ENCODE measurements at places on chromosomes 3 and 15. TPM values are rescaled to one million over a fixed set of nuclear protein-coding genes. Genes with fewer than 3 reads are reported as not detected.
A peak's percentile ranks its signal among the peaks of the same experiment; 100 is the strongest.

The FANCD2OS gene
- not detected for total RNA-seq

The RBMS3 gene
- total RNA-seq = 0.89 TPM

The CDHR4 gene
- not detected for total RNA-seq

DNA sequence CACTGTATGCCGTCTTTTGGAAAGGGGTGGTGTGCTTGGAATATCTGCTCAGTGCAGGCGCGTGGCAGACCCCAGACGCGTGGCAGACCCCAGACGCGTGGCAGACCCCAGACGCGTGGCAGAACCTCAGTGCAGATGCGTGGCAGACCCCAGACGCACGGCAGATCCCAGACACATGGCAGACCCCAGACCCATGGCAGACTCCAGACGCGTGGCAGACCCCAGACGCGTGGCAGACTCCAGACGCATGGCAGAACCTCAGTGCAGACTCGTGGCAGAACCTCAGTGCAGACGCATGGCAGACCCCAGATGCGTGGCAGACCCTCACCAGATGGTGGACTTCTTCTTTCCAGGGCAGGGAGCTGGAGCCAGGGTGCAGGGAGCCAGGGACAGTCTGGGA lies 637 bp upstream of the MUC4 start:
- no peaks in the 10 kb centered on the region for H3K4me1 ChIP-seq
- no peaks in the 10 kb centered on the region for H3K36me3 ChIP-seq
- no peaks in the 10 kb centered on the region for H3K27me3 ChIP-seq
- H3K27ac ChIP-seq = no peak overlapping the region

- H3K4me3 ChIP-seq = no peak overlapping the region
- no peak overlapping the region for H3K27ac ChIP-seq
- DNase-seq = no peak
Measured at GRCh38 chr3:53989946-53990345, 98.3 kb upstream of the SELENOK start.

DNA sequence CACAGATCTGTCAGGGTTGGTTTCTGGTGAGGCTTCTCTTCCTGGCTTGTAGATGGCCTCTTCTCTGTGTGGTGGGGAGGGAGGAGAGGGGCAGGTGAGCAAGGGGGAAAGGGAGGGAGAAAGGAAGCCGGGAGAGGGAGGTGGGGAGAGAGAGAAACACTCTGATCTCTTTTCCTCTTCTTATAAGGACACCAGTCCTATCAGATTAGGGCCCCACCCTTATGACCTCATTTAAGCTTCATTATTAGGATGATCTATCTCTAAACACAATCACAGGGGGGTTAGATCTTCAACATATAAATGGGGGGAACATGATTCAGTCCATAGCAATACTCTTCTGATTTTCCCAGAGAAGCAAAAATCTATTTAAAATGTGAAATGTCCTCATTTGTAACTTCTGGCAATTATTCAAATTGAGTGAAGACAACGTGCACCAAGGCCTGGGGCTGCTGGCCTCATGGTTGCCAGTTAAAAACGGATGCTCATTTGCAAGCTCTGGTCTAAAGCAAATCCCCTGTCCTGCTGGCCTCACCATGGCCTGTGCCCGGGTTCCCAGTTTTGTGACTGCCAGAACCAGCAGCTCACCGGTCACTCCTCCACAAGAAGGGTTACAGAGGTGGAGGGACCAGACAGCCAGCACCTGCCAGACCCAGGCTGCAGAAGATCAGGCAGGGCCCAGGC lies 8.3 kb downstream of the POMGNT2 start:
- DNase-seq = no peak
- H3K27ac ChIP-seq = no peak overlapping the region
- no peak overlapping the region for H3K4me3 ChIP-seq
- H3K36me3 ChIP-seq = no peaks in the 10 kb centered on the region
- H3K4me1 ChIP-seq = no peaks in the 10 kb centered on the region
- H3K27me3 ChIP-seq = no peaks in the 10 kb centered on the region

DNA sequence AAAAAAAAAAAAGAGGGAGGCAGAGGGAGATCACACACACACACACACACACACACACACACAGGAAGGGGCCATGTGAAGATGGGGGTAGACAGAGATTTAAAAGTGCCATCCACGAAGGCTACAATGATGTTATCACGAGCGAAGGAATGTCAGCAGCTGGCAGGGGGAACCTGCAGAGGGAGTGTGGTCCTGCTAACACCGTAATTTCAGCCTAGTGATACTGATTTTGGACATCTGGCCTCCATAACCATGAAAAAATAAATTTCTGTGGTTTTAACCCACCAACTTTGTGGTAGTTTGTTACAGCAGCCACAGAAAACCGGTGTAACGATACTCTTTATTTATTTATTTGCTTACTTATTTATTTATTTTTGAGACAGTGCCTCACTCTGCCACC lies 76.0 kb downstream of the TMCO5A start:
- no peaks in the 10 kb centered on the region for H3K4me1 ChIP-seq
- H3K27ac ChIP-seq = no peak overlapping the region
- H3K4me3 ChIP-seq = no peak overlapping the region
- no peak for DNase-seq

DNA sequence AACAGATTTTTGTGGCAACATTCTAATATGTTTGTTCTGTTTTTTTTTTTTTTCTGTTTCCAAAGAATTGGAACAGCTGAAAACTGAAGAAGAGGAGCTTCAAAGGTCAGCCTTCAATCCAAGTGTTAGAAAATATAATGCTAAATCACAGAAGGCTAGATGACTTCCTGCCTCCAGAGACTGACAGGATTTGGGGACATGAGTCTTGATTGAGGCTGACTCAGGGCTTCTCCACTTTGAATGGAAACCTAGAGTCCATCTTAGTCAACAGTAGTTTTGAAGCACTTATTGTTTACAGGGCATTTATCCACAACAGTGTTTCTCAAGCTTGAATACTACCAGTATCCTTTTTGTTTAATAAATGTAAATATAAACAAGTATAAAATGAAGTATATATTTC lies 44.5 kb upstream of the RAD51 start:
- DNase-seq = no peak
- H3K4me3 ChIP-seq = no peak overlapping the region
- H3K4me1 ChIP-seq = no peaks in the 10 kb centered on the region
- no peak overlapping the region for H3K27ac ChIP-seq
- H3K36me3 ChIP-seq = no peaks in the 10 kb centered on the region

GRCh38 chr15:71506946-71507345 lies 303.4 kb upstream of the NR2E3 start:
- no peaks in the 10 kb centered on the region for H3K27me3 ChIP-seq
- no peaks in the 10 kb centered on the region for H3K36me3 ChIP-seq
- no peak overlapping the region for H3K4me3 ChIP-seq
- H3K27ac ChIP-seq = no peak overlapping the region

- no peaks in the 10 kb centered on the region for H3K4me1 ChIP-seq
- H3K27me3 ChIP-seq = no peaks in the 10 kb centered on the region
- no peak overlapping the region for H3K4me3 ChIP-seq
- no peak overlapping the region for H3K27ac ChIP-seq
- DNase-seq = no peak
Measured at GRCh38 chr15:43922021-43922420, 95.2 kb downstream of the WDR76 start.

GRCh38 chr3:169992781-169993180 lies 26.2 kb downstream of the SEC62 start:
- H3K4me3 ChIP-seq = no peak overlapping the region
- H3K4me1 ChIP-seq = no peaks in the 10 kb centered on the region
- no peaks in the 10 kb centered on the region for H3K27me3 ChIP-seq
- no peak overlapping the region for H3K27ac ChIP-seq

GRCh38 chr3:53274938-53275605 lies 19.2 kb upstream of the TKT start:
- no peaks in the 10 kb centered on the region for H3K27me3 ChIP-seq
- H3K36me3 ChIP-seq = no peaks in the 10 kb centered on the region

DNA sequence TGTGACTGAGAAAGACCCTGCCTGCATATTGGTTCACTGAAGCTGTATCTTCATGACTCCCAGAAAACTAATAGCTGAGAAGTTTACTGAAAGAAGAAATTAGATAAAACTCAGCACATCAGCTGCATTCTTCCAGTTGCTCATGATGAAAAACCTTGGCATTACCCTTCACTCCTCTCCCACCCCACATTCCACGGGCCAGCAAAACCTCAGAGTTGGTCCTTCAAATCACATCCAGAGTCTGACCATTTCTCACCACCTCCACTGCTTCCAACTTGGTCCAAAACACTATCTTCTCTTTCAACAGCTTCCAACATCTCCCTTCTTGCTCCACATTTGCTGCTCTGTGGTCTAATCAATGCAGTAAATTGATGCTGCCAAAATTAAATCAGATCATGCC lies 97.1 kb downstream of the CD47 start:
- no peaks in the 10 kb centered on the region for H3K27me3 ChIP-seq
- no peak for DNase-seq
- no peaks in the 10 kb centered on the region for H3K4me1 ChIP-seq
- H3K36me3 ChIP-seq = no peaks in the 10 kb centered on the region
- no peak overlapping the region for H3K27ac ChIP-seq

DNA sequence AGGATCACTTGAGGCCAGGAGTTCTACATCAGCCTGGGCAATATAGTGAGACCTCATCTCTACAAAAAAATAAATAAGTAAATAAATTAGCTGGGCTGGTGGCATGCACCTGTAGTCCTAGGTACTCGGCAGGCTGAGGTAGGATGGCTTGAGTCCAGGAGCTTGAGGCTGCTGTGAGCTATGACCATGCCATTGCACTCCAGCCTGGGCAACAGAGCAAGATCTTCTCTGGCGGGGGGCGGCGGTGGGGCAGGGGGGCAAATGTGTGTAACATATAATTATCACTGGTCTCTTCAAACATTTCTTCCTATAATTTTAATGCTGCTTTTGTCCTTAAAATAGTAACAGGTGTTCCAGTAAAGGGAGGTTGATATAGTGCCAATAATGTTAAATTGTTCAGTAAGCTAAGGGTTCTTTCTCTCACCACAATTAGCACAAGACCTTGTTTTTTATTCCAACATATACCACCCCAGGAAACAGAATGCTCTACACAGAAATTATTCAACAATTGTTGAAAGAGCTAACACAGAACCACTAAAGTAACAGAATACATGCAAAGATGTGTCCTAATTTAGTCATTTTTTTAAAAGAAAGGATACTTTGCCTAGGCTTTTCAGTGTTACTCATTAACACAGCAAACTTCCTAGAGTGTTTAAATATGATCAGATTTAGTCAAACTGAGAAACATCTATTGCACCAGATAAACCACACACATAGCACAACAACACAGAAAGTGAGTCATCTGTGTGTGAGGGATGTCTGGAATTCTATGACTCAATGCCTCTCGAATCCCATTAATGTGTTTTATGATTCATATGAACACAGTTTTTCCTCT lies 29.1 kb downstream of the ANKRD28 start:
- no peak for DNase-seq
- no peak overlapping the region for H3K4me3 ChIP-seq
- H3K36me3 ChIP-seq = no peaks in the 10 kb centered on the region

- no peaks in the 10 kb centered on the region for H3K36me3 ChIP-seq
- H3K4me3 ChIP-seq = peak overlapping the region; percentile 91
- DNase-seq = peak; percentile 26
- no peaks in the 10 kb centered on the region for H3K27me3 ChIP-seq
- H3K27ac ChIP-seq = peak overlapping the region; percentile 80
- peaks cover 48% of the 10 kb centered on the region for H3K4me1 ChIP-seq
Measured at GRCh38 chr3:63967675-63968611, 55.4 kb downstream of the PSMD6 start.

DNA sequence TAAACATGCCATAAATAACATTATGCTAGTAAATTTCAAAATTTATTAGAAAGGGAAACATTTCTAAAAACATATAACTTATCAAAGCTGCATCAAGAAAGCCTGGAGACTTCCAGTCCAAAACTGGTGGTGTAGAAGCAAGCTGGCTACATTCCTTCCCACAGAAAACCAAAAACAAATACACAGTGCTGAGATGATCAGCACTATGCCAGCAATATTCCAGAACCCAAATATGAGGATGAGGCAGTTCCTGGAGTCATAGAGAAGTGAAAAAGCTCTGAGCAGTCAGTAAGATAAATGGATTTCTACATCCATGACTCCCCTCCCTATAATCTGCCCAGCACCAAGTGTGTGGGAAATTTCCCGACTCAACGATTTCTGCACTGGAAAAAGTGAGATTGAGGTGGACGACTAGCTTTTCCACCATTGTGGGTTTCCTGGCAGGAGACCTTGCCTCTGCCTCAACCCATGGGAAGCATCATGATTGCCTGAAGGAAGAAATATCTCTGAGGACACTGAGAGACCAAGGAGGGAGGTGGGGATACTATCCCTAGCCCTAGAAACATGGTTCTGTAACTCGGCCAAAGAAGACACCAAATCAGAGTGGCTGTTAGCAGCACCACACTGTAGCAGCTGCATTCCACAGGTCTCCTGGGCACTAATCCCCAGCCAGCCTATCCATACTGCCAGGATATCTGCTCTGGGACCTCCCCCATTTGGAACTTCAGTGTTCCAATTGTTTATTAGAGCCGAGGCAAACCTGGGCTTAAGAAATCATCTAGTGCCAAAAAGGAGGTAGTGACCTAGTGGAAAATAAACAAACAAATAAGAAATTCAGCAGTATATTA lies 11.8 kb upstream of the CLN6 start:
- H3K27ac ChIP-seq = no peak overlapping the region
- no peaks in the 10 kb centered on the region for H3K4me1 ChIP-seq
- H3K36me3 ChIP-seq = no peaks in the 10 kb centered on the region
- H3K4me3 ChIP-seq = no peak overlapping the region

DNA sequence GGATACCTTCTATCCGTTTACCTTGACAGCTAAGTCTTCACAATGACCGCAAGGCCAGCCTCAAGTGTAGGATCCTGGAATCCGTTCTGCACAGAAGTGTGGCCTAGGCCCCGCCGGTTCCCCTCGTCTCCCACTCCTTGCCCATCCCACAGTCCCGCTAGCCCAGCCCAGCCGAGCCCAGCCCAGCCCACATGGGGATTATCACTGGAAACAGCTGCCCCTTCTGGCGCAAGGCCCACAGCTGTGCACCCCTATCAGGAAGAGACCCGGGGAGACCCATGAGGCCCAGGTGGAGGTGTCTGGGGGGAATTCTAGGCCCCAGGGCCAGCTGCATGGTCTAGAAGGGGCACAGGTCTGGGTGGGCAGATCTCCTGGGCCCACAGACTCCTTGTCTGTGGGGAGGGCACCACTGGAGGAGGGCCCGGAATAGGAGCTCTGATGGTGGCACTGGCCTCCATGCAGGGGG lies 27.9 kb upstream of the KLF13 start:
- no peaks in the 10 kb centered on the region for H3K36me3 ChIP-seq
- H3K27me3 ChIP-seq = no peaks in the 10 kb centered on the region
- no peaks in the 10 kb centered on the region for H3K4me1 ChIP-seq
- H3K27ac ChIP-seq = no peak overlapping the region
